ENCODE measurements at places on chromosomes 1 and 21.

- DNase-seq: peak; percentile 88
These were observed 23.3 kb downstream of the ZBTB17 start for GRCh38 chr1:15952317-15953258.

GRCh38 chr1:58432851-58433668 is 113.5 kb downstream of the OMA1 start:
- peak; percentile 81 for DNase-seq

DNA sequence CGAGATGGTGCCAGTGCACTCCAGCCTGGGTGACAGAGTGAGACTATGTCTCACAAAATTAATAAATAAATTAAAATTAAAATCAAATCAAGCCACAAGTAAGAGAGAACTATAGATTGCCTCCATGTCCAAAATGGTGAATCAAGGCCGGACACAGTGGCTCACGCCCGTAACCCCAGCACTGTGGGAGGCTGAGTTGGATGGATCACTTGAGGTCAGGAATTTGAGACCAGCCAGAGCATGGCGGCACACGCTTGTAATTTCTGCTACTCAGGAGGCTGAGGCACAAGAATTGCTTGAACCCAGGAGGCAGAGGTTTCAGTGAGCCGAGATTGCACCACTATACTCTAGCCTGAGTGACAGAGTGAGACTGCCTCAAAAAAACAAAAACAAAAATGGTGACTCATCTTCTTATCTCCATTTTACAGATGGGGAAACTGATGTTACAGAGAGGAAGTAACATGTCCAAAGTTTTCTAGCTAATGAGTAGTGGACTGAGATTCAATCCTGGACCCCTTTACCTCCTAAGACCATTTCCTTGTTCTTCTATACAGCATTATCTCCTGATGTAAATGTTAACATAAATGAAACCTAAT is 99.0 kb upstream of the HNRNPU start:
- DNase-seq: no peak

DNA sequence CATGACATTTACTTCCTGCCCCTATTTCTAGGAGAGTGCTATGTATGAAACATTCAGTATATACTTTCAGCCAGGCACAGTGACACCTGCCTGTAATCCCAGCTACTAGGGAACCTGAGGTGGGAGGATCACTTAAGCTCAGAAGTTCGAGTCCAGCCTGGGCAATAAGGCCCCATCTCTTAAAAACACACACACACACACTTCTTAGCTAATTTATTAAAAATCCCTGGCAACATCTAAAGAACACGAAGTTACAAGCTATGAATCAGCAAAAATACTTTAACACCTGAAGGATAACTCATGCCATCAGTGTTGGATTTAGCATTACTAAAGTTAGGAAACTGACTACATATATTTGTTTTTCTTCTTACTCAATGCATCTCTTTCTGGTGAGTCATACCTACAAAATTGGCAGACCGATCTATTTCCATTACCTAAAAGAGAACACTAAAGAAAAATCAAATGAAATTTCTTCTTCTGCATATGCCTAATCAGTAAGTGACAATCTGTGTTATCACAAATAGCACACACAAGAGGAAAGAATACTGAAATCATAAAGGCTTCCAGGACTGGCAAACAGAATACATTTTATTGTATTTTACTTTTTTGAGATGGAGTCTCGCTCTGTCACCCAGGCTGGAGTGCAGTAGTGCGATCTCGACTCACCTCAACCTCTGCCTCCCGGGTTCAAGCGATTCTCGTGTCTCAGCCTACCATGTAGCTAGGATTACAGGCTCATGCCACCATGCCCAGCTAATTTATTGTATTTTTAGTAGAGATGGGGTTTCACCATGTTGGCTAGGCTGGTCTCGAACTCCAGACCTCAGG is 41.4 kb downstream of the RNF115 start:
- peak; percentile 92 for DNase-seq

- DNase-seq: no peak
These were observed 5.1 kb upstream of the NES start for GRCh38 chr1:156682166-156682890.

DNA sequence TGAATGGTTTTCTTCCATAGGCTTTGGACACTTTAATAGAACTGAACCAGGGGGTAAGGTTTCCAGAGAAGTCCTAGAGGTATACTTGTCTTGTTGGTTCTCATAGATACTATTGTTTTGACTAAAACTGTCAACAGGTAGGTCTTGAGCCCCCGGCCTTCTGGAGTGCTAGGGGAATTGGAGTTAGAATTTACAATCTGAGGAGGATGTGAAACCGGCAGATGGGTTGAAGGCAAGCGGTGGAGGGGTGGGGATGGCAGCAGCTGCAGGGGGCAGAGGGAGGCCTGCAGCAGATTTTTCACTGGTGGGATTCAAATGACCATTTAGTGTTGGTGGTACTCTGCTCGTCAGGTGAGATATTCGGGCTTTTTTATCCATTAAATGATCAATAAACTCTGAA is 4.3 kb upstream of the CD1D start:
- DNase-seq: no peak

DNA sequence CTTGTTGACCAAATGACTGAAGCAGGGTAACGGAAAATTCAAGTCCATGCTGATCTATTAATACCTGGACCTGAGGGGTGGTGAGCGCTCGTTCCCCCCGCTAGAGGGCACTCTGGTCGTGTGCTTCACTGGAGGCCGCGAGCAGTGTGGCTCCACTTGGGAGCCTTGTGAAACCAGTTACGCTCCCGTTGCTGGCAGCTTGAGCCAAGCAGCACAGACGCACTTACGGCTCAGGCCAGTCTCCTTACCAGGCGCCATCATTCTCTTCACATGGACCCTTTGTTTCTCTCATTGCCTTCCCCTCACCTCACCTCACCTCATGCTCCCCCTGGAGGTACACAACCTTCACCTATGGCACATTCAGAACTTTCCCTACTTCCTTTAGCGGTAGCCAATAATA is 49.7 kb upstream of the TSPAN2 start:
- peak; percentile 89 for DNase-seq

DNA sequence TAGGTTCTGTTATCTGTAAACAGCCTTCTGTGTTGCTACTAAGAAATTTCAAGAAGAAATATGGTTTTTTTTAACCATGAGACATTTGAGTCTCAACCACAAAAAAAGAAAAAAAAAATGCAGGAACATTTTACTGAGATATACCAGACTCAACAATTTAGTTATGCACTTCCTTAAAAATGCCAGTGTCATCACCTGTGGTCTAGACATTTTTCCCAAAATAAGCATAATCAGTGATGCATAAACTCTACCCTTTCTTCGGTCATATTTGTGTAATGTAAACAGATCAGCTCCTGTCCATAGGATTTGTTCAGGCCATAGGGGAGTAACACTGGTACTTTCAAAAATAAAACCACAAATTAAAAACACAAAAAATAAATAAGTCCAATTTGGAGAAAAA is 122.6 kb upstream of the TNFSF4 start:
- no peak for DNase-seq
